ENCODE measurements at places on chromosomes 2 and 18.
A peak's percentile ranks its signal among the peaks of the same experiment; 100 is the strongest.

- DNase-seq, result no peak
Measured at GRCh38 chr2:139964721-139965440, 1184.7 kb upstream of the NXPH2 start.

GRCh38 chr2:54838585-54839035 is 115.1 kb downstream of the EML6 start:
- peak; percentile 57 for DNase-seq

DNA sequence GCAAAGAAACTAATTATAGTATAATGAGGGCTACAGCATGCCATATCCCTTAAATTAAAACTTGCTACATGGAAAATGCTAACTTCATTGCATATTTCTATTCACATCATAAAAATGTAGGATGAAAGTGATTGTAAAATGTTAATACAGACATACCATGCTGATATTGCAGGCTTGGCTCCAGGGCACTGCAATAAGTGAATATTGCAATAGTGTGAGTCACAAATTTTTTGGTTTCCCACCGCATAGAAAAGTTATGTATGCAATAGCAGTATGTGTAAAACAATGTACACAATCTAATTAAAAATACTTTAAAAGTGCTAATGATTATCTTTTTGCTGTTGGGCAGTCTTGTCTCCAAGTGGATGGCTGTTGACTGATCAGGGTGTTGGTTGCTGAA is 162.1 kb downstream of the CD8B2 start:
- DNase-seq, result no peak

DNA sequence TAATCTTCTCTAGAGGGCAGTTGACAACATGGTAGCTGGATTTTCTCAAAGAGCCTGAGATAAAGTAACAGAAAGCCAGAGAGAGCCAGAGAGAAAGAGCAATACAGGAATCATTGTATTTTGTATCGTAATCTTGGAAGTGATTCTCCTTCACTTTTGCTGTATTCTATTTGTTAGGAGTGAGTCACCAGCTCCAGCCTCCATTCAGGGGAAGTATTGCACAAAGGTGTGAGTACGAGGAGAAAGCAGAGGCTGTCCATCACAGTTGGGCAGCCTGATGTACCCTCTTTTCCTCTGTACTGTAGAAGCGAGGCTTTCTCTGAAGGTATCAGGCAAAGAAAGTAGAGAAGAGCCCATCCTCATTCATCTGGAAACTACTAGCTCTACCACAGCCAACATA is 176.8 kb downstream of the KCNS3 start:
- no peak for DNase-seq

DNA sequence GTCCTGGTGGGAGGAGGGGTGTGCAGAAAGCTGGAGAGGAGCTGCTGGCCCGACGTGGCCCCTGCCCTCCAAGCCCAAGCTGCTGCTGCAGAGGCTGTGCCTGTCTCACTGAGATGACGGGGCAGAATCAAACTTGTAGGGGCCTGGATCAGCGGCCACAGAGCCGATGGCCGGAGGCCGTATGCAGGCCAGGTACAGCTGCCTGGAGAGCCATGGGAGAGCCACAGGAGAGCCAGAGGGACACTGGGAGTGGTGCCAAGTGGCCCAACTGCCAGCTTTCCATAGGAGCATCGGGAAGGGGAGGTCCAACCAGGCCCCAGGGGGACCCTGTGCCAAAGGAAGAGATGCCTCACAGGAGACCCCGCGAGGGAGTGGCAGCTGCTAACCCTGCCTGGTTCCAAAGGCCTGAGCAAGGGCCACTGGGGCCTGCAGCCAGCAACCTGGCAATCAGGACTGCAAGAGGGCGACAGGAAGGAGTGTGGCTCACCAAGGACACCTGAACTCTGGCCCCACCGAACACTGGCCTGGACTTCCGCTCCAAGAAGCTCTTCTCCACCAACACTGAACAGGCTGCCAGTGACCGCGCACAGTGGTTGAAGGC is 70.7 kb downstream of the HDAC4 start:
- DNase-seq, result no peak
